Left ventricle myocardium superior (tissue), 1 donor: ENCODE measurements at places on chromosomes 1 and 21. TPM values are rescaled to one million over a fixed set of nuclear protein-coding genes. Genes with fewer than 3 reads are reported as not detected.

Gene TBX15
- total RNA-seq = 0.64 TPM

Gene CELA2B
- not detected for total RNA-seq

Gene LRRC40
- 9.8 TPM for total RNA-seq

DNA sequence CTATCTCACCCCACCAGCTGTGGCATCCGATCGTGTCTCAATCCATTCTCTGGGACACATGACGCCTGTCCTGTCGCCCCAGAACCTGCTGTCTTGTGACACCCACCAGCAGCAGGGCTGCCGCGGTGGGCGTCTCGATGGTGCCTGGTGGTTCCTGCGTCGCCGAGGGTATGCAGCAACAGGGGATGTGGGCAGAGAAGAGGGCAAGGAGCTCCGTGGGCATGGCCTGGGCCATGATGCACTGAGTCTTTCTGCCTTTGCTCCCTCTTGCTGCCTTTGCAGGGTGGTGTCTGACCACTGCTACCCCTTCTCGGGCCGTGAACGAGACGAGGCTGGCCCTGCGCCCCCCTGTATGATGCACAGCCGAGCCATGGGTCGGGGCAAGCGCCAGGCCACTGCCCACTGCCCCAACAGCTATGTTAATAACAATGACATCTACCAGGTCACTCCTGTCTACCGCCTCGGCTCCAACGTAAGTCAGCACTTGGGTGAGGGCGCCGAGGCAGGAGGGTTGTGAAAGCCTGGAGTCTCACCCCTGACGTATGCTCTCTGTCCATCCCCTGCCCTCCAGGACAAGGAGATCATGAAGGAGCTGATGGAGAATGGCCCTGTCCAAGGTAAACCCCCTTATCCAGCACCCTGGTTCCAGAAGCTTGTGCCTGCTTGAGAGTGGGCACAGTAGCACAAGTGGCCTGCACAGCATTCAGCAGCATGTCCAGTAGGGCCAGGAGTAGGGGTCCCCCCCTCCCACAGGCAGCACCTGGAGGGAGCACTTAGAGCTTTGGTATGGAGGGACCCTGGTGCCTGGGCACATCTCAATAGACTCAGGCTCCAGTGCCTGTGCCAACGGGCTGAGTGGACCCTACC is 8.8 kb downstream of the TINAGL1 start:
- no peak for DNase-seq

GRCh38 chr1:156203331-156203730 is 9.4 kb downstream of the SLC25A44 start:
- DNase-seq = no peak
